ENCODE measurements at places on chromosomes 2 and 18.

DNA sequence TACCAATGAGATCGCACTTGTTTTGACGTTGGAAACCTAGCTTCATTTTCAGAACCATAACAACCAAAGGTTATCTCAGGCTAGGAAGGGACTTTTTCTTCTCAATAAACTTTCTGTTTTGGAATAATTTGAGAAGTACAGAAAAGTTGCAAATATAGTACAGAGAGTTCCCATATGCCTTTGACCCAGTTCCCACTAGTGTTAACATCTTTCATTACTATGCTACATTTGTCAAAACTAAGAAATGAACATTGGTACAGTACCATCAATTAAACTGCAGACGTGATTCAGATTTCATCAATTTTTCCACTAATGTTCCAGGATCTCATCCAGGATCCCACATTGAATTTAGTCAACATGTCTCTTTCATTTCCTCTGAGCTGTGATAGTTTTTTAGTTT, 111.6 kb downstream of the ATL2 start:
- DNase-seq = no peak

- peak; percentile 72 for DNase-seq
Measured at GRCh38 chr2:95728878-95729596, 137.2 kb downstream of the TRIM43 start.

DNA sequence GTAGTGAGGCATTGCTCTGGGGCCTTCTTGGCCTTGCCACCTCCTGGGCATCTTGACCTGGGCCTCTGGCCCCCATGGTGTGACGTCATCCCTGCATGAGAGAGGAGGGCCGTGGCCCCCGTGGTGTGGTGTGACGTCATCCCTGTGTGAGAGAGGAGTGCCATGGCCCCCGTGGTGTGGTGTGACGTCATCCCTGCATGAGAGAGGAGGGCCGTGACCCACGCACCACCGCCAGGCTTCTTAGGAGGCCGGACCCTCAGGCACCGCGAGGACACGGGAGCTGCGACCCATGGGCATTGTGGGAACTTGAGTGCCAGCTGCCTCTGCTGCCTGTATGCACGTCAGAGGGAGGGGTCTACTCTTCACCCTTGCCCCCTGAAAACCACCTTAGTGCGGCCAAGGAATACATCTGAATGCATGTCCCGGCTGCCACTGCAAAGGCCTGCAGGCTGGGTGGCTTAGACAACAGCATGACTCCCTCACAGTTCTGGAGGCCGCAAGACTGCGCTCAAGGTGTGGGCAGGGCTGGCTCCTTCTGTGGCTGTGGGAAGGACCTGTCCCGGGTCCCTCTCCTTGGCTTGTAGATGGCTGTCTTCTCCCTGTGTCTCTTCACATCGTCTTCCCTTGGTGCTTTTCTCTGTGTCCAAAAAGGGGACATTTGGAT, 20.8 kb upstream of the OTOS start:
- no peak for DNase-seq

DNA sequence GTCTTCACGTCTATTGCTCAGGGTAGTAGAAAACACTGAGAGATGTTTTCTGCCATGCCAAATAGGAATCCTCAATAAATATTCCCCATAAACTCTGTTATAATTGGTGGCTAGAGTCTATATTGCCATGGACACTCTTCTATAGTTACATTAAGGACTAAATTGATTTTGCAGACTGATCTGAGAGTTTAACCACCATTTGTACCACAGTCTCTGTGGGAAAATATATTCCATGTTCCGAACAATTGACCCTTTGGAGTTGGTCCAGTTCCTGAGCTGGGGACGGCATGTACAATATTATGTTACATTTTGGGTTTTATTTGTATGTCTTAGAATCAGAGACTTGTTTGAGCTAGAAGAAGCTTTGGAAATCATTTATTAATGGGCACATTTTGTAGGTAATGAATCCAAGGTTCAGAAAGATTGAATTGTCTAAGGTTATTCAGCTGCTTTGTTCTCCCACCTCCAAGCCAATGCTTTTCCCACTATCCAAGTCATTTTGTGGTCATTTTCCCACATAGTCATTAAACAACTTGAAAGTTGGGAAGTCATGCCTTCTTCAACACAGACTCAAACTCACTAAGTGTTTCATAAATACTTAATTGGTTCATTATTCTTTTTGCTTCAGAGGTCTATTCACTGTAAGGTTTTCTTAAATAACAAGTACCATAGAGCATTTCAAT, 5.1 kb upstream of the PPP1CB start:
- DNase-seq = no peak

DNA sequence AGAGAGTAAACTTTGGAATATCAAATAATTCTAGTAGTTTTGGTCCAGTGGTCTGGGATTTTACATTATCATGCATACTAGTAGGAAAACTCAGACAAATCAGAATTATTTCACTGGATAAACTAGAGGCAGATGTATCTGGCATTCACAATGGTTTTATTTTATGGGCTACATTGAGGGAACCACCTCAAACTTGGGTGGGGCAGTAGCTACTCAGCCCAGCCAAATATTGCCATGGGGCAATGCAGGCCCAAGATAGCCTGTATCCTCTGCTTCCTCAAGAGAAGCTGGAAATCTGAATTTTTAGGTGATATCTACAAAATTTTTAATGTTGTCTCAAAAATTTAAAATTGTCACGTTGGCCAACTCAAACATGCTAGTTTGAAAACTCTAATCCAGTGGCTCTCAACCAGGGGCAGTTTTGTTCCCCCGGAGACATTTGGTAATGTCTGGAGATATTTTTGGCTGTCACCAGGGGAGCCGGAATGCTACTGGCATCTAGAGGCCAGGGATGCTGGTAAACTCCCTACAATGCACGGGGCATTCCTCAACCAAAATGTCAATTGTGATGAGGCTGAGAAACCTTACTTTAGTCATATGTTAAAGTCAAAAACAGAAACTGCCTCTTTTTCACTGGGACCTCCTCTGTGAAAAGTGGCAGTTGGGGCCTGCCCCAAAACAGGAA, 172.8 kb upstream of the SPRED2 start:
- DNase-seq = no peak

DNA sequence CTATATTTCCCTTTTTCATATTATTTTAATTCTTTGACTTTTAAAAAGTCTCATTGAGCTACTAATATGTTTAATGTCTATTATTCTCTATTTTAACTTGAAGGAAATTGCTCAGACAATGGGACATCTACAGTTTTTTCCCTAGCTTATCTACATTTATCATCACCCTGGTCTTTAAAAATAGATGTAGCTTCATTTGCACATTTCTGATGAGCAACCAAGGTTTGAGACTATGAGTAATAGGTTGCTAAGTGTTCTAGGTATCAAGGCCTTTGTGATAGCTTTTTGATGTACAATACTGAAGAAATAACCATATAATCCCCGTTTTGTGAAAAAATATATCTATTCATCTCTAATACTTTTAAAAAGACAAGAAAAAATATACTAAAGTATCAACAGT, 47.0 kb downstream of the STAT4 start:
- DNase-seq = no peak

DNA sequence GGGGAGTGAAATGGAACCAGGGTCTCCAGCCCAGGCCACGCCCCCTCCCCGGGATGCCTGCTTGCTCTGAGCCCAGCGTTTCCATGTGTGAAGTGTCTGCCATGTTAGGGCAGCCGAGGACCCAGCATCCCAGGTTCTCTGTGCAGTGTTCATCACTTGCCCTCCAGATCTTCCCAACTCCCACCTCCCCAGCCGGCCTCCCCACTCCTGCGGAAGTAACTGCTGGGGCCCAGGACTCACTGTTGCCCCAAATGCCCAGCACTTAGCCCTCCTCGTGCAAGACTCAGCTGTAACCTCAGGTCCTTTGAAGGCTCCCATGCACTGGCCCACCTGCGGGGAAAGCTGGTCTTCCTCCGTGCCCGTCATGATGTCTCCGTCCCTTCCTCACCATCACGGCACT, 9.7 kb upstream of the PXDN start:
- no peak for DNase-seq

DNA sequence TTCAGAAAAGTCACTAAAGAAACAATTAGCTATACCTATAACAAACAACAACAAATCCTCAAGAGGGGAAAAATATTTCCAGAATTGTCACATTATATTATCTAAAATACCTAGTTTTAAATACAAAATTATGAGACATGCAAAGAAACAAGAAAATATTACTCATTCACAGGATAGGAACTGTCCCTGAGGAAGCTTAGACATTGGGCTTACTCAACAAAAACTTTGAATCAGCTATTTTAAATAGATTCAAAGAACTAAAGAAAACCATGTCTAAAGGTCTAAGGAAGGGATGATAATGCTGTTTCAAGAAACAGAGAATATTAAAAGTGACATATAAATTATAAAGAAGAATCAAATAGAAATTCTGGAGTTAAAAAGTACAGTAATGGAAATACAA, 131.9 kb upstream of the ZNF516 start:
- no peak for DNase-seq

DNA sequence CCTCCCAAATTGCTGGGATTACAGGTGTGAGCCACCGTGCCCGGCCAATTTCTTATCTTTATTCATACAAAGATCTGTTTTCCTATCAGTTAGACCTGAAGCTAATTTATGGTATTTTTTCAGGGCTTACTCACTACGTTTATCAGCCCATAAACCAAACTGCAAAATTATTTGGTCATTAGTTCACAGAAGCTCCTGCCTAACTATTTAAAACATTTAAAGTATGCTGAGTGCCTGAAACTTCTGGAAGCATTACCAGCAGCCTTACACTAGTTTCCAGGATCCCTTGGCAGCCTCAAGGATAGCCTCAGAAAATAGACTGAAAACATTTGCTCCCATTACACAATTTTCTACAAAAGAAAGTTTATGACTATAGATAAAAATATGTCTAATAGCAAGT, 68.8 kb downstream of the GALNT13 start:
- peak; percentile 8 for DNase-seq

- DNase-seq = no peak
Measured at GRCh38 chr18:73924307-73924706, 223.3 kb downstream of the FBXO15 start.

- no peak for DNase-seq
Measured at GRCh38 chr2:141311430-141311829, 819.4 kb downstream of the LRP1B start.

- no peak for DNase-seq
Measured at GRCh38 chr18:13229001-13229671, 10.6 kb downstream of the LDLRAD4 start.

DNA sequence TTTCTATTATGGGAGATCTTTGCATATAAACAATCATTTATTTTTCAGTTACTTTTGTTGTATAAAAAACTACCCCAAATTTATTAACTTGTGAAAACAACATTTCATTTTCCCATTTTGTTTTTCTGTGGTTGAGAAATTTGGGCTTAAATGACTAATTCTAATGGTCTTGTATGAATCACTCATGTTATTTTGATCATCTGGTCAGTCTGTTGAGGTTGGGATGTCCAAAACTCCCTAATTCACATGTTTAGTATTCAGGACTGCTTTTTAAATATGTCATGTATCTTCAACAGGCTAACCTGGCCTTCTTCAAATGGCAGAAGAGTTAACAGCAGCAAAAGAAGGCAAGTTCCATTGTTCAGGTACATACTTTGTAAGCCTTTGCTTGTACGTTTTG, 788.1 kb downstream of the TRIB2 start:
- DNase-seq = no peak

- peak; percentile 5 for DNase-seq
Measured at GRCh38 chr2:104606056-104606455, 247.9 kb upstream of the POU3F3 start.

- DNase-seq = no peak
Measured at GRCh38 chr2:62660087-62660486, 45.4 kb upstream of the EHBP1 start.

GRCh38 chr2:174072069-174072468, 106.9 kb upstream of the SP3 start:
- DNase-seq = no peak

- DNase-seq = no peak
Measured at GRCh38 chr2:239341840-239342239, 59.0 kb downstream of the HDAC4 start.

DNA sequence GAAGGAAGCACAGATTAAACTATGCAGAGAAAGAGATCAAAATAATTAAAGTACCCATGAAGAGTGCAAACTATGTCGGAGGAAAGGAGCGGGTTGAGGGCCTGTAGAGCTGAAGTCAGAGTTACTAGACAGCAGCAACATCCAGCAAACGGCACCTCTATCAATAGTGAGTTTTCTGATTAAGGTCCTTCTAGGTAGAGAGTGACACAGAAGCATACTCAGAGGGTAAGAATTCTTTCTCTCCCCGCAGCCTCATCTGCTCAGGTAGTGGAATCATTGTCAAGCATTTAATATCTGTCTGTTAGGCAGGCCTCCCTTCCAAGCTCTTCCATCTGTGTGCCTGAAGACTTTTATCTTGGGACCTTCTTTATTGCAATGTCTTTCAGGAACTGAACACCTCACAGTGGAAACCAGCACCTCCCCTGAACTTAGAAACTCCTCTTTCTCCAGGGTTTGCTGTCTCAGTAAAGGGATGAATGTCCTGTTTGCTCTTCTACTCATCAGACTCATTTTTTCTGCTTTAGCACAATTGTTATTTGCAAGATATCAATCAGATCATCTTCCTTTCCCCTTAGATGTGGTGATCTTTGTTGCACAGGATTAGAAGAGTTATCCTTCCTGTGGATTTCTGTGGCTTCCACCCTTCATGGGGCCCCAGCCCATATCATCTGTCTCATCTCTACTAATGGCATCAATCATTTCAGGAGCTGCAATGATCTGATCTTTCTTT, 28.8 kb downstream of the SP140 start:
- DNase-seq = no peak

GRCh38 chr2:938181-939005, 12.3 kb upstream of the SNTG2 start:
- no peak for DNase-seq

GRCh38 chr2:205969584-205969983, 116.4 kb downstream of the INO80D start:
- no peak for DNase-seq

DNA sequence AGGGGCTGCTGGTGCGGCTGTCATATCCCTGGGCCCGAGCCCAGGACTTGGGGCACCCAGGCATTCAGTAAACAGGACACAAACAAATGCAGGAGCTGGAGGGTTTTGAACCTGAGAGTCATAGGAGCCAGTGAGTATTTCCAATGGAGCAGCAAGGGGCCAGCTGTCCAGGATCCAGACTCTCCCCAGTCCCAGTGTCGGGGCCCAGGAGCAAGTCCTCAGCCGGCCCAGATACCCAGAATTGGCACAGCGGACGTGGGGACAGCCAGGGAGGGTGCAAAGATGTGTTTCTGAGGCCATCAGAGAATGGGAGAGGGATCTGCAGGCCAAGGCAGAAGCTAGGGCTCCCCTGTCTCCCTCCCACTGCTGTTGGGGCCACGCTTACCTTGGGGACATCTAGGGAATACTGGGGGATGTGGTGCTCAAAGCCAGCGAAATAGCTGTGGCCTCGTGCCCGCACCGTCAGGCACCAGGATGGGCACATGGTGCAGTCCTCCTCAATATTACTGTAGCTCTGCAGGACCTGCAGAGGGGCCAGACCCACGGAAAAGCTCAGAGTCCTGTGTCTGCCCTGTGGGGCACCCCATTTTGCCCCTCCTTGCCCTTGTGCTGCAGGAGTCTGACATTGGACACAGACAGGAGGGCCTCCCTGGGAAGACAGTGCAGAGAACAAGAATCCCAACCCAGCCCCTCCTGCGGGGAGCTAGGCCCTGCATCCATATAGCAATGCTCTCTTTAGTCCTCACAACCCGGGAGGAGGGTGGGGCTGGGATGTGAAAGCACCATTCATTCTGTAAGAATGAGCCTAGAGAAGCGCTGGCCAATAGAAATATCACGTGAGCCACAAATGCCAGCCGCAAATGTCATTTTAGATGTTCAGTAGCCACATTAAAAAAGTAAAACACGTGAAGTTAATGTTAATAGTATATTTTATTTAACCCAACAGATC, 15.4 kb downstream of the CFAP65 start:
- no peak for DNase-seq

- DNase-seq = peak; percentile 21
Measured at GRCh38 chr18:76672627-76673026, 149.7 kb upstream of the ZNF236 start.

Data from fibroblast of skin of left quadriceps (primary cell).